AG09309 (cell line): ENCODE measurements at places on chromosomes 12 and 14.

GRCh38 chr12:79592865-79593264 lies 97.9 kb downstream of the PAWR start:
- DNase-seq: no peak

GRCh38 chr14:73492043-73492552 lies 1.4 kb downstream of the RIOX1 start:
- DNase-seq: no peak

GRCh38 chr12:102513739-102514138 lies 33.4 kb upstream of the IGF1 start:
- DNase-seq: no peak

DNA sequence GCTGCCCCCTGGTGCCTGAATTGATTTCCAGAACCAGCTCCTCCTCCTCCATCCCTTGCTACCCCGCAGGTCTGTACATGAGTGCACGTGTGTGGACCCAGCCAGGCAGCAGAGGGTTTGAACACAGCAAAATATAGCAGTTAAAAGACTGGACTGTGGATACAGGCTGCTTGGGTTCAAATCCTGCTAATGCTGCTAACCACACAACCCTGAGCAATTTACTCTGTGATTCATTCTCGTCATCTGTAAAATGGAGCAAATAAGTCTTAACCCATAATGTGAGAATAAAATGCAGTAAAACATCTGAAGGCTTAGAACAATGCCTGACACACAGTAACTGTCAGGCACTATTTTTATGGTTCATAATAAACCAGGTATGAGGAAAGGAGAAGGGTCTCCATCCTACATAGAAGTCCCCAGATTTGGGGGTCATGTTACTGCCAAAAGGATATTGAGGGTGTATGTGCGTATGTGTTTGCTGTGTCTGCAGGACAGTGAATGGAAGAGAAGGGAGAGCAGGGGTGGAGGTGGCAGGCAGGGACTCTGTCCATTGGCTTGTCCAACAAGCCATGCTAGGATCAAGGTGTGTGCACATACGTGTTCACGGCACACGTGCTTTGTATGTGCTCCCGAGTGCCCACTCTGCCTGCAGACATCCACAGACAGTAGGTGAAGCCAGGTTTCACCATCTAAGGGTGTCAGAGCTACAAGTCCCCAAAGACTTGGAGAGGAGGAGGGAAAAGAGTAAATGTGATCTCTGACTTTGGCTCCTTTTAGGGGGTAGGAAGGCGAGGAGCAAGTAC lies 1.5 kb upstream of the STAT6 start:
- DNase-seq: no peak

GRCh38 chr12:30599608-30600007 lies 96.1 kb downstream of the IPO8 start:
- no peak for DNase-seq

GRCh38 chr12:22797701-22798100 lies 172.7 kb downstream of the ETNK1 start:
- no peak for DNase-seq

- no peak for DNase-seq
Observed at GRCh38 chr12:95522692-95523091, 28.6 kb downstream of the USP44 start.

DNA sequence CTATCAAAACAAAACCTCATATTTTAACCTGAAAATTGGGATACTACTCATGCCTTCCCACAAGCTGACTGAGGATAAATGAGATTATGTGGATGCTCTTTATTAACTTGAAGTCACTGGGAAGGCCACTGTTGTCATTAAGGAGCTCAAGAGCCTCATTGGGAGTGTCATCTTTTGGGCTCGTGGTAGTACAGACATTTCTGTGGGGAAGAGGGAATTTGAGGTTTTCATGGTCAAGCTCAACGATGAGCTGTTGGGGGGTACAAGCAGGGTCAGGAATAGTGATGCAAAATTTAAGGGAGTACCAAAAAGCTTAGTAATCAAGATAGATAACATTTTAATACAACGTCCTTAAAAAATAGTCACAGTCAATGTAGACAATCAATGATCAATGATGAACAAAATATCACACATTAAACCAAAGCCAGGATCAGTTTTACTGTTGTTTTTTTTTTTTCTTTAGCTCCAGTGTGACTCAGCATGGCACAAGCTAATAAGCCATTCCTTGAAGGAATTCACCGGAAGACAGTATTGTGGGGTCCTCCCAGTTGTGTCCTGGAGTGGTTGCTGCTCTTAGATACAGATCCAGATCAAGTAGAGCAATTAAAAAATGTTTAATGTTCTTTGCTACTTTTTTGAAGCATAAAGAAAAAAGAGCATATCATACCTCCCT lies 130.9 kb downstream of the C12orf75 start:
- no peak for DNase-seq

- DNase-seq: no peak
Observed at GRCh38 chr12:6867413-6868210, at the start of gene TPI1. TPI1 (plus strand) TSS chr12:6867531; CDS start chr12:6867567, 36 bp downstream.

GRCh38 chr12:42213954-42214426 lies 24.1 kb downstream of the YAF2 start:
- no peak for DNase-seq
